ENCODE measurements at places on chromosomes 6 and 20.
A peak's percentile ranks its signal among the peaks of the same experiment; 100 is the strongest.

GRCh38 chr20:37524859-37525708 is 2.6 kb downstream of the BLCAP start:
- DNase-seq = no peak

- DNase-seq = no peak
Observed at GRCh38 chr6:157063923-157064322, 259.4 kb downstream of the TMEM242 start.

DNA sequence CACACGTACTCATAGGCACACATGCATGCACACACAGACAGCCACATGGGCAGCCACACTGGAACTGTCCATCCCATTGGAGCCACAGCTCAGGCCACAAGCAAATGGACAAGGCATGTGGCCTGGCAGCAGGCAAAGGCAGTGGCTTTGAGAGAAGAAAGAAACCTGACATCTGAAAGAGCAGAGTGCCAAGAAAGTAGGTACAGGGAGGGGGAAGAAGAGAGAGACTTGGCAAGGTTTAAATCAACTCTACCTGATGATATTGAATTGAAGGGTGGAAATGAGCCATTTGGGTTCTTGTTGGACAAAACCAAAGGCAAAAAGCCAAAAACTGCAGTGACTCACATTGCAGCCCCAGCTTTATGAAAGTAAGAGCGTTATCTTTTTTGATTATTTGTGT is 142.7 kb downstream of the PCSK2 start:
- DNase-seq = no peak

DNA sequence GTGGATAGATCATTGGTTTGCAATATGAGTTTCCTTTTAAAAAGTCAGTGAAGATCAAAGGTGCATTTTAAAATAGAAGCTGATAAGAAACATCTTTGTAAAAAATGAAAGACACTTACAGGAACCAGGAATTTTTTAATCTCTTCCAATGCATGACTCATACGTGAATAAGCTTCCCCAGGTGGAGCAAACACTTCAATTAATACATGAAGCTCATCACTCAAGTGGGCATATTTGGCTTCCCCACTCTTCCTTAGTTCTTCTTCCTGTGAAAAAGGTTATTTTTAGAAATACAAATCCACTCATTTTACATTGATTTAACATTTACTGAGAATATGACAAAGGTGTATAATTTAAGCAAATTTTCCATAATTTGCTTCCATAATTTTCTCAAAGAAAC is 308.1 kb downstream of the KHDRBS2 start:
- no peak for DNase-seq

DNA sequence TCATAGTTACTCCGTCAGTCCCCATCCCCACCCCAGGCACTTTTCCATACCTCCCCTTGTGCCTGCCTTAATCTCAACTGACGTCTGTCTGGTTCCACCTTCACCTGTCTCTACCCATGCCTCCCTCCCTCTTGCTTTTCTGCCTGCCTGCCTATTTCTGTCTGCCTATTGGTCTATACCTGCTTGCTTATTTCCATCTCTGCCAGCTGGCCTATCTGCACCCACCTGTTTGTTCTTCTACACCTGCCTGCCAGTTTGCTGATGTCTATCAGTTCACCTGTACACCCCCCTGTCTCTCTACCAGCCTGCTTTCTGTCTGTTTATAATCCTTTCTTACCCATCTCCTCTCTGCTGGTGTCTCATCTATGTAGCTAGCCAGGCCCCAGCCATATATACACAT is 87.5 kb downstream of the RALGAPA2 start:
- no peak for DNase-seq

DNA sequence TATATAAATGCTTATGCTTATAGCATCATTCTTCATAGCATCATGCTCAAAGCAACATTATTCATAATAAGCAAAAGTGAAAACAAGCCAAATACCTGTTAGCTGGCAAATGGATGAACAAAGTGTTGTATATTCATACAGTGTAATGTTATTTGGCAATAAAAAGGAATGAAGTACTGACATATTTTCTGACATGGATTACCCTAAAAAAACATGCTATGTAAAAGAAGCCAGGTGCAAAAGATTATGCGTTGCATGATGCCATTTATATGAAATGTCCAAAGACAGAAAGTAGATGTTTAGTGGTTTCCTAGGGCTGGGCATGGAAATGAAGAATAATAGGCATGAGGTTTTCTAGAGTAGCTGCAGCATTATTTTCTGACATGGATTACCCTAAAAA is 77.1 kb downstream of the GFRA4 start:
- DNase-seq = no peak

DNA sequence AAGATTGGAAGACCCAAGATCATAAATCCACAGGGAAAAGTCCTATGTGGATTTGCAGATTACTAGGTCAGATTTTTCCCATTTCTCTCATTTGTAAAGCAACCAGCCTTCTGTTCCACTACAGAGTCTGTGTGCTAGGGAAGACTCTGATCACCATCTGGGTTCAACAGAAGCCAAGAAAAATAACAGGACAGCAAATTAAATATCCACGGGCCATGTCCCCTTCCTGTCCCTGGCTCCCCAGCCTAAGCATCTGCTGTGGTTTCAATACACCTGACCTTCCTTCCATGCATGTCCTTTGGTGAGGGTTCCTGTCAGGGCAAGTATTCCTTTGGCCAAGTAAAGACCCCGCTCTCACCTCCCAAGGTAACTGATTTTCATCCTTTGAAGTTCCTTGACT is 558.8 kb downstream of the KIF16B start:
- DNase-seq = no peak

GRCh38 chr6:37868447-37868825 is 48.9 kb downstream of the ZFAND3 start:
- DNase-seq = no peak

GRCh38 chr6:158698931-158699330 is 49.1 kb downstream of the SYTL3 start:
- DNase-seq = no peak

DNA sequence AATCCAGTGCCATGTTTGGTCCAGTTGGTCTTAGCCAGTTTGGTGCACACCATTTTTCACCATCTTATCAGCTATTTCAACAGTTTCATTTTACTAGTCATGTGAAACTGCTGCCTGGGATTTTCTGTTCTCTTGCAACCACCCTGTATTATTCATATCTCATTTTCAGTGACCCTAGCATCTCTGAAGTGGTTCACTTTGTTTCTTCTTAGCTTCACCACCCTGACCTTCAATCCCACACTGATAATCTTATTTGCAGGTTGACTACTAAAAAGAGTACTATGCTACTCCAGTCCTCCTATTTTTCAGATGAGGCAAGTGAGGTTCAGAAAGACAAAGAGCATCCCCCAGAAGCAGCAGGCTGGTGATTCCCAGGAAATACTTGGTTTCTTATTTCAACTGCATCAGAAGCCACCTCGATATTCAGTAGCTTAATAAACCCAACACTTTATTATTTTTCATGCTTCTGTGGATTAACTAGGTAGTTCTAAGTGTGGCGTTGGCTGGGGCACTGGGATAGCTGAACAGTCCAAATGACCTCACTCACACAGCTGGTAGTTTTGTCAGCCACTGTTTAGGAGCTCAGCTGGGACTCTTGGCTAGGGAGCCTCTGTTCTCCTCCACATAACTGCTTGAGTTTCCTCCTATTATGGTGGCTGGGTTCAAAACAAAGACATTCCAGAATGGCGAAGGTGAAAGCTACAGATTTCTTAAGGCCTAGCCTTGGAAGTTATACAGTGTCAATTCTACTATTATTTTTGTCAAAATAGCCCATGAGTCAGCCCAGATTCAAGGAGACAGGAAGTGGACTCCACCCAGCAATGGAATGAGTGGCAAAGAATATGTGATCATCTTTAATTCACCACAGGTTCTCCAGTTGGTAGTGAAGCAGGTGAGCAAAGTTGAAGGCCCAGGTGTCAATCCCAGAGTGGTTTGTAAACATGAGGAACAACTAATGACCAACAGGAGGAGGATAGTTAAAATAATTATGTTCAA is 40.6 kb downstream of the BPIFB4 start:
- no peak for DNase-seq

GRCh38 chr6:163943607-163944385 is 529.3 kb downstream of the QKI start:
- DNase-seq = peak; percentile 19

Data from nucleus accumbens (tissue), 56 donors.